ENCODE measurements at places on chromosomes 1 and 21.
A peak's percentile ranks its signal among the peaks of the same experiment; 100 is the strongest.

DNA sequence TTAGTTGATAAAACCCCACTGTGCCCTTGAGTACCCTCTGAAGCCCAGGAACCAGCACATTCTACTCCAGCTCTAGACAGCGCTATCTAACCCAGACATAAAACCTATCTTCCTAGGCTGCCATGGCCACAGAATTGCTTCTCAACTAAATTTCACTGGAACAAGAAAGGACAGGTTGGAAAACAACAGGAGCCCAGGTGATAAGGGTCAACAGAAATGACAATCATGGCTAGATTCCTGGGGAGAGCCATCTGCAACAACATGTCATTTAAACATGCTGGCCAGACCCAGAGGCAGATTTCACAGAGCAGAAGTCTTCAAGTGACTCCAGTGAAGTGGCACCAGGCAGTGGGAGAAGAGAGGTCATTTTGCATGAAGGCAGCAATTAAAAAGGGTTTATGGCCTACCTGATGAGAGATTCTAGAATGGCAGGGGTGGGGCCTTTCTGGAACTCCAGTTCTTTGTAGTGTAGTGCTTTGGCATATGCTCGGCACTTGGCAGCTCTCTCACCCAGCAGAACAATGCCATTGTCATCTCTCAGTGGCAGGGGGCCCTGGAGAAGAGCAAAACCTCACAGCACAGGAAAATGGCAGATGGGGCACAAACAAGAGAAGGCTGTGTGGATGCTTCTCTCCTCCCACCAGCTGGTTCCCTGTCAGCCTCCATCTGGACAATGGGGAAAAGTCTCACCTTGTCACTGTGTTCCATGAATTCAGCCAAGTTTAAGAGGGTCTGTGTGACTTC, 9.9 kb downstream of the ANGPTL7 start:
- no peak for DNase-seq

GRCh38 chr1:155086128-155086741, 7.6 kb downstream of the EFNA3 start:
- DNase-seq: peak; percentile 65

- DNase-seq: no peak
Measured at GRCh38 chr1:74964508-74965102, 169.6 kb upstream of the LHX8 start.

- no peak for DNase-seq
Measured at GRCh38 chr1:54163051-54163450, 10.3 kb upstream of the CDCP2 start.

GRCh38 chr1:151814426-151814825, 9.2 kb upstream of the LINGO4 start:
- no peak for DNase-seq

DNA sequence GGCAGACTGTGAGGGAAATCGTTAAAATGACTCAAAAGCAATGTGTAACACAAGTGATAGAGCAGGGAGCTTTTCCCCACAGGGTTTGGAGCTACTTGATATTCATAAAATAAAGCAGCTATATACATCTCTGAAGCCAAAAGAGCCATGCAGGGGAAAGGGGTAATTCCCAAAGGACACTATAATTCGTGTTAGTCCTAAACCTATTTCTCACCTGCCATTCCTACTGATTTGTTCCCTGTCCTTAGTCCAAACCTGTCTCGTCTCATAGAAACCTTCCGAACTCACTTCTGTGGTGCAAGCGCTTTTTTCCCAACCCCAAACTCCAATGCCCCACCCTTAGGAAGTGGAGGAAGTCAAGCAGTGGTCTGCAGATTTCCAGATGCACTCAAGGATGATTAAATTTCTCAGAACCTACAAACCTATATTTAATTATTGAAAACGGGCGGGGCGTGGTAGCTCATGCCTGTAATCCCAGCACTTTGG, 946 bp upstream of the HNRNPR start:
- DNase-seq: no peak

DNA sequence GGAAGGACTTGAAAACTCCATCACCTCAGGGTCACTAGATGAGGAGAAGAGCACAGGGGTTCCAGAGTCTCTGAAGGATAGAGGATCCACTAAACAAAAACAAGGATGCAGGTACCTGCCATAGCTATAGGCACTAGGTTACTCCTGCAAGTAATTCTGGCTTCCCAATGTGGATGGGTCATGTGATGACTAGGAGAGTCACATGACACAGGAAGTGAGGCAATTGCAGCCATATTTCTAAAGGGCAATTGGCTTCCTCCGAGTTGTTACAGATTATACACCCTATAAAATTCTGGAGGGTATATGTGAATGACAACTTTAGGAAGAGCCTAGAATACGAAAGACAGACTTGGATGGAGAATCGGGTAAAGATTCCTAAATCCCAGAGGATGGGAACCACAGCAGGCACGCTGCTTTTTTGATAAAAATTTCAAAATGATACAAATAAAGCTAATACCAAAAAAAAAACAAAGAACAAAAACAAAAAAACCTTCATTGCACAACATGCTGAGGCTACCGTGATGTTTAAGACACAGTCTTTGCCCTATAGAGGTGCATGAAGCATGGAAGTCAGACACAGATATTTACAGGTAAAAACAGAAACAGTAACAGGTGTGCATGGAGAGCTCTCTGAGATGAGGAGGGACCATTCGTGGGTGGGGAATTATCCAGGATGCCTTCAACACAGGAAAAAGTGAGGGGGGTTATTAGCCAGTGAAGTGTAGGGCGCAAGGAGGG, 10.5 kb downstream of the MTX1 start:
- no peak for DNase-seq

DNA sequence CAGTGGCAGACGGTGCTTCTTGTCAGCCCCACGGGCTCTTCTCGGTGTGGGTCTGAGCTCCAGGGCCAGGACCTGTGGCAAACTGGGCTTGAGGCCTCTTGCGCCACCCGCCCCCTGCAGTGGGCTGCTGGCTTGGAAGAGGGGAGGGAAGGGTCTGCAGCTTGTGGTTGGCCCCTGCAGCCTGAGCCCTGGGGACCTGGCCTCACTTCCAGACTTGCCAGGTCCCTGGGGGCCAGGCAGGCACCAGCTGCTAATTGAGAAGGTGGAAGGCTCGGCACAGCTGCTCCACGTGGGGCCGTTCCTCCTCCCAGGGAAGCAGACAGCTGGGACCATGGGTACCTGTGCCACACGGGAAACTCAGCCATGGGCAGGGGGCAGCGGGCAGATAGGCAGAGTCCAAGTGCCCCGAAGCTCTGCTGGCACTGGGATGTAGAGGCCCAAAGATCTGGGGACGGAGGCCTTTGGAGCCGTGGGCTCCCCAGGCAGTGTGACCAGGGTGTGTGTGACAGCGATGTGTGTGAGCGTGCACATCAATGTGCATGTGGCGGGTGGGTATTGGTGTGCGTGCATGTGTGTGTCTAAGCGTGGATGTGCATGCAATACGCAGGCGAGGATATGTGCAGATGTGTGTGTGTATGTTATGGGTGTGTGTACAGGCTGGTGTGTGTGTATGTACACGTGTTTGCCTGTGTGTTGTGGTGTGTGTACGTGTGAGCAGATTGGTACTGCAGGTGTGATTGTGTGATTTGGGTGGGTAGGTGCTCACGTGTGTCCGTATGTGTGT, 39.3 kb downstream of the TP73 start:
- DNase-seq: no peak

GRCh38 chr1:89761338-89761737, 59.5 kb upstream of the LRRC8D start:
- no peak for DNase-seq

GRCh38 chr1:110024613-110025012, 9.8 kb upstream of the STRIP1 start:
- no peak for DNase-seq

GRCh38 chr1:179816196-179816960, 61.2 kb downstream of the TOR1AIP2 start:
- DNase-seq: no peak

DNA sequence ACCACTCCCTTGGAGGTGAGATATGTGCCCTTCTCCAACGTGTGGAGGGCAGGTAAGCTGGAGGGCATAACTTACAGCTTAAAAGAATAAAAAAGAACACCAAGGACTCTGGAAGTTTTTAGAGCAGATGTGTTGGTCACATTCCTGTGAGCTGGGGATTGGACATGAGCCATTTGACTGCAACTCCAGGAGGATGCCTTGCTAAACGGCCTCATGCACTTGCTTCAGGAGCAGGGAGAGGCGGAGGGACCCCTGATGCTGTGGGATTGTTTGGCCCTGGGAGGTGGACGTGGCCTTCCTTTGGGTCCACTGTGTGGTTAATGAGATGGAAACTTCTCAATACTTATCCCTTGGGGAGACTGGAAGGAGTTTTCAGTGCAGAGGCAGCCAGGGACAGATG, 185.6 kb downstream of the RHOU start:
- DNase-seq: no peak

GRCh38 chr1:99358770-99359169, 94.5 kb downstream of the PLPPR4 start:
- no peak for DNase-seq

DNA sequence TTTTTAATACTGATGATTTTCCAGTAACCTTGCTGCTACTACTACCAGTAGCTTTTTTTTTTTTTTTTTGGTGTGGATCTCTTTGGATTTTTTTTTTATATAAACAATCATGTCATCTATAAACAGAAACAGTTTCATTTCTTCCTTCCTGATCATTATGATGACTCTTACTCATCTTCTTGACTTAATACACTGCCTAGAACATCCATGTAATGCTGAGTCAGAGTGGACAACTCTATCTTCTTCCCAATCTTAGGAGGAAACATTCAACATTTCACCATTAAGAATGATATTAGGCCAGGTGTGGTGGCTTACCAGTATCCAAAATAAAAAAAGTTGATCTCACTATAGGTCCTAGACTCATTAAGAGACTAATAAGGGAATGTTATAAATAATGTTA, 69.1 kb downstream of the RUSC1 start:
- no peak for DNase-seq

- no peak for DNase-seq
Measured at GRCh38 chr1:190243056-190243455, 234.6 kb downstream of the BRINP3 start.

- no peak for DNase-seq
Measured at GRCh38 chr1:86155807-86156565, 586 bp downstream of the COL24A1 start.

GRCh38 chr1:171196351-171196750, 11.3 kb downstream of the FMO2 start:
- no peak for DNase-seq

GRCh38 chr21:46626975-46627501, 8.4 kb upstream of the PRMT2 start:
- no peak for DNase-seq

DNA sequence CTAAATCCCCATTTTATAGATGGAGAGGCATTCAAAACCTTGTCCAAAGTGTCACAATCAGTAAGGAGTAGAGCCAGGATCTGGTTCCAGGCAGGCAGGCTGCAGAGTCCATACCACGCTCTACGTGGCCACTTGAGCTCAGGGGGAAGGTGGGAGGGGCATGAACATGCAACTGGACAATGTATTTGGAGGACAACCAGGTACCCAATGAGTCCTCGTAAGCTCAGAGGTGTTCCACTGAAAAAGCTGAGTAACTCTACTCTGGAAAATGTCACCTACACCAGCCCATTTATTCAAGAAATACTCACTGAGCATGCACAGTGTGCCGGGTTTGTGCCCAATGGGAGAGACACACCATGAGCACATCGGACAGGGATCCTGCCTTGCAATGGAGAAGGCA, 11.2 kb upstream of the GUCA2B start:
- DNase-seq: no peak

GRCh38 chr1:172324761-172325160, 95.7 kb upstream of the C1orf105 start:
- DNase-seq: no peak

DNA sequence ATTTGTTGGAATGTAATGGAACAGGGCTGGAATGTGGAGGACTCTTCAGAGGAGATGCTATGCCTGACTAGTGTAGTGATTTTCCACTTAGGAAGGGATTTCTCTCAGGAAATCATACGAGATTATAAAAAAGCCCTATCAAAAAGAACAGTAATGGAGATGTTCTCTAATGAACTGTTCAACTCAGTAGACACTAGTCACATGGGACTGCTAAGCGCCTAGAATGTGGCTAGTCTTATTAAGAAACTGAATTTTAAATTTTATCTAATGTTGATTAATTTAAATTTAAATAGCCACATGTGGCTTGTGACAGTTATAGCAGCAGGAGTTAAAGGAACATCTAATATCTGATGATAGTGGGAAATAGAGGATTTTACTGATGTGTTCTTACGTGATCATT, 94.0 kb downstream of the SLC35F3 start:
- DNase-seq: no peak

DNA sequence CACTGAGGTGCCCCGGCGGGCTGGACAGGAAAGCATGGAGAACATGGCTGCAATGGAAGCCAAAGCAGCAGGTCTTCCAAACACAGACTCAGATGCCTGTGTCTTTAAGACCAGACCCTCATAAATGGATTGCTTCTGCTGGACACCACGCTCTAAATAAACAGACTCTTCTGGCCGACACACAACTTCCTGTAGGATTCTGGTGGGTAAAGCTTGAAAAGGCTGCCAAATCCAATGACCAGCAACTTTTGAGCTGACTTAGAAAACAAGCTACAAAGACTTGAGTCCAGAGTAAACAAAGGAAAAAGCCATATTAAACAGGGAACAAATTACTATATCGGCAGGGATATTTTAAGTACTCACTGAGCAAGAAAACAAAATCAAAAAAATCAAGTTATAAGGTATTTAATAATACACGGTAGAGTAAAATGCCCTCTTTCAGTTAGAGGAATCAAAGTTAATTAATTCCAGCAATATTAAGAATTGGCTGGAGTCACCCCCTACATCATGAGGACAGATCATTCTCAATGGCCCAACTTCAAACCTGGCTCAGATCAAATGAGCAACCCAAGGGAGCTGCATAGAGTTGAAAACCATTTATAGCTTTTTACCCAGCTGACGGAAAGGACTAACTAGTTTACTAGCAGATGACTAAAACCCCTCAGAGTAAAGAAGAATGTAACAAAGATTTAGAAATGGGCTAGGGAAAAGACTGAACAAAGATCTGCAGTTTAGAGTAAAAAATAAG, 102.4 kb downstream of the TGFBR3 start:
- no peak for DNase-seq

- no peak for DNase-seq
Measured at GRCh38 chr21:40095477-40095876, 228.2 kb downstream of the PCP4 start.

GRCh38 chr1:182589520-182589919, 464 bp upstream of the RNASEL start:
- no peak for DNase-seq

Measured in activated CD4-positive, CD25-positive, alpha-beta regulatory T cell (primary cell).